ENCODE measurements at places on chromosomes 11 and 22.

- no peak for DNase-seq
These were observed 19.1 kb downstream of the ZBTB44 start for GRCh38 chr11:130295657-130296056.

- DNase-seq, result peak; percentile 22
These were observed 220.4 kb upstream of the RAG2 start for GRCh38 chr11:36818410-36818809.

GRCh38 chr11:131217313-131218310, 152.8 kb upstream of the NTM start:
- peak; percentile 22 for DNase-seq

DNA sequence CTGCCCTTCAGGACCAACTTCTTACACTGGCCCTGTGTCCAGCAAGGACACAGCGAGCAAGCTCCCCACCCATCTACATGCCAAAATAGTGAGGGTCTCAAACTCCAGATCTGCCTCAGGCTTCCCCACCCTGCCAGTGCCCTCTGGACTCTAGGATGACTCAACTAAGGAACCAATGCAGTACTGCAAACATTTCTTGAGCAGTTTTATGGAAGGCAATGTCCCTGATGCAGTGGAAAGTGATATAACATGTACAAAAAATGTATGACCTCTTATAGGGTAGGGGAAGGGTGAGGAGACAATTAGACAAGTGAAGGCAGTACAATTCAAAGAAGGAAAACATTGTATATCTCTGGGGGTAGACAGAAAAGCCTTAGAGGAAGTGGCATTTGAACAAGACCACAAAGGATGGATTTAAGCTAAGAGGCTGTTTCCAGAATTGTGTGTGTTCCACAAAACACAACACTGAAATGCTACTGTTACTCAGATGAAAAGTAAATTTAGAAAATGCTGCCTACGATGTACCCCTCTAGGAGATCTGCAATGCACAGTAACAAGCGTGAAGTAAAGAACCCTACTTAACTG, 47.3 kb downstream of the RAB30 start:
- no peak for DNase-seq

DNA sequence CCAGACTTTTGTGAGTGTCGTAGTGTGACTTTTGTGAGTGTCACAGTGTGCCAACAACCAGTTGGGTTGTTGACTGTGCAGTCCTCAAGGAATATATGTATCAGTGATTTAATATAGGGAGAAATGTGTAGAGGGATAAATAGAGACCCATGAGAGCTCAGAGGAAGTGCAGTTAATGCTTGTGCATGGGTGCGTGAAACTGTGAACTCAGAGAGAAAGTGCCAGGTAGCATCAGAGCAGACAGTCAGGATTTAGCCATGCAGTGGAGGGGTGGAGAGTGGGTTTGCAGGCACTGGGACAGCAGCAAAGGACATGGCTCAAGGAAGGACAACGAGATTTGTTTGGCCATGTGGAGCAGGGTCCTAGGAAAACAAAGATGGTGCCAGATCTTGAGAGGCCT, 33.6 kb downstream of the YWHAH start:
- DNase-seq, result no peak

DNA sequence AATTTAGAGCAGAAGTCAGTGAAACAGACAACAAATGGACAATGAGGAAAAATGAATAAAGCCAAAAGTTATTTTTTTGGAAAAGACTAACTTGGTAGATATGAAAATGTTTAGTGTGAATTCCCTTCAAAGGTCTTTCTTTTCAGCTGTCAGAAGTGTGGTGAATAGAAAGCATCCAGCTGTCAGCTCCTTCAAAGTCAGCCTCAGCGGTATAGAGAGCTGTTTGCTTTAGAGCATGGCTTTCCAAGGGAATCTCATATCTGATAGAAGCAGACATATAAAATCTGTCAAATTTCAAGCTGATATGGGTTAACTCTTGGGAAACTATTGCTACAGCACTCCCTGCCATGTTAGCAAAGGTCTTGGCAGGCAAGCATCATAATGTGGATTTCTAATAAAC, 309.3 kb downstream of the CASP12 start:
- no peak for DNase-seq

DNA sequence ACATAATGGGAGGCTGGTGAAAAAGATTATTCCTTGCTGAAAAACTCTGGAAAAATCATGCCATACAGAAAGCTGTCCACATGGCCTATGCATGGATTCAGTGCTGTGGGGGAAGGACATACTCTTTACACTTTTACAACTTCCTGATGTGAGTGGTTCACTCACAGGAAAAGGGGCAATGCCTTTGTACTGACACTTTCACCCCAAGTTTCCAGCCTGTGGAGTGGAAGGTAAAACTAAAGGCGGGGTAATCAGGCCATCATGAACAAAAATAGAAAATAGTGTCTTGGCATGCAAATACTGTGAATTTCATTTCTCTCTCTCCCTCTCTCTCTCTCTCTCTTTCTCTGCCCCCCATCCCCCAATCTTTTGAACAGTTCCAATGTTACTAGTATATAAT, 281.8 kb downstream of the ETS1 start:
- peak; percentile 24 for DNase-seq
